Endodermal cell (in vitro differentiated cells): ENCODE measurements at places on chromosomes 5 and 9.

GRCh38 chr5:173742432-173742816 is 126.0 kb upstream of the BOD1 start:
- DNase-seq: no peak

DNA sequence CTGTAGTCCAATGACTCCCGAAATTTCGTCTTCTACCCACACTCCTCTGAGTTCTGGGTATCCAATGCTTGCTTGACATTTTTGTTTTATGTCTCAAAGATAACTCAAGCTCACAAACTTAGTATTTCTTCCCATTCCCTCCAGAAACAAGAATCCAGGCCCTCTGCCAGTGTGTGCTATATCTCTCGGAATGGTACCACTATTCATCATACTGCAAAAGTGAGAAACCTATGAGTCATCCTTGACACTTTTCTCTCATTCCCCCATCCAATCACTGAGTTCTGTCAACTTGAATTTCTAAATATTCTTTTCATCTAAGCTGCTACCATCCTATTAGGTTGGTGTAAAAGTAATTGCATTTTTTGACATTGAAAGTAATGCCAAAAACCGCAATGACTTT is 9.8 kb downstream of the SLC12A2 start:
- no peak for DNase-seq

DNA sequence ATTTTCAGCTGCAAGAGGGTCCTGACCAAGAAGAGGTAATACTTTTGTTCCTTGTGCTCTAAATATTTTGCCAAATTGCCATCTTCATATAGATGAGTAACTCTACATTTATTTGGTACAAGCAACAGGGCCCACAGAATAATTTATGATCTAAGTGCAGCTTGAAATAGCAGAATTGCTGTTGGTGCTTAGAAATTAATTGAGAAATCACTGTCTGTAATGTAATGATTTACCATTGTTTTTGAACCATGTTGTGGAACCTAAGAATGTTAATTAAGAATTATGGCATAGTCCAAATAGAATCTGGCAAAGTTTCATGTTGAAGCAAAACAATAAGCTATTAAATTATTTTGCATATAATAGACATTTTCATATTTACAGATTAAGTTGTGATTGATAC is 44.8 kb upstream of the NUDT12 start:
- DNase-seq: no peak

GRCh38 chr5:27021471-27021870 is 16.9 kb downstream of the CDH9 start:
- no peak for DNase-seq

GRCh38 chr5:36478646-36479317 is 127.6 kb upstream of the SLC1A3 start:
- DNase-seq: no peak

DNA sequence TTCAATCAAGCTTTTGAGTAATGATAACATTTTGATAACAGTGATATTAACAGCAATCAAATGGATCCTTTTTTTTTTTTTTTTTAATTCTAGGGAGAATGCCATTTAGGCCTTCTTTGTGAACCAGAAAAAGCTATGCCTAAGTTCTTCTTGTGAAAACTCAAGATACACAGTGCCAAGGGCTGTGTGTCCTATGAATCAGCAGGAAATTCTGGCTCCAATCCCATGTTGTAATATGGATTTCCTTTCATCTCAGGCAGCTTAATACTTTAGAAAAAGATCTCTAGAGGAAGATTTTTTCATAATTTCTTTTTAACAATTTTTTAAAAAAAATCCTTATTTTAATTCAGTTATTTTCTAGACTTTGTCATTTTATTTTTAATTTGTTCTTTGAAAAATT is 96.1 kb downstream of the NUDT12 start:
- no peak for DNase-seq

DNA sequence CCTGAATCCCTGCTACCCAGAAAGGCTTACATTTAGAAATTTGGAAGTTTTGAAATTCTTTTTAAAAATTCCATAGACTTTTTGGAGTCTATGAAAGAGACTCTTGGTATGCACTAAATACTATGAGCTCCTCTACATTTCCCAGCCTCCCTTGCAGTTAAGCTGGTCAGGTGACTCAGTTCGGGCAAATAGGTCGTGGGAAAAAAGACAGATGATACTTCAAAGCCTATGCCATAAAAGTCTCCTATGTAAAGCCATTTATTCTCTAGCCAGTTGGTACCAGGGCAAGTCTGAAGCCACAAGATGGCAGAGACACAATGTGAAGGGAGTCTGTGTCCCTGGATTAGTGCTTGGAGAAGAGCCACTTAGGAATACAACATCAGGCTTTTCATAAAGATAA is 101.8 kb downstream of the BOD1 start:
- no peak for DNase-seq
